AG04450 (cell line): ENCODE measurements at places on chromosomes 3 and 15.

GRCh38 chr15:27977696-27978095, 121.4 kb downstream of the OCA2 start:
- DNase-seq, result no peak

- DNase-seq, result no peak
Measured at GRCh38 chr3:132758740-132759139, 36.5 kb upstream of the NPHP3 start.

GRCh38 chr3:176958560-176958959, 238.7 kb downstream of the TBL1XR1 start:
- no peak for DNase-seq

DNA sequence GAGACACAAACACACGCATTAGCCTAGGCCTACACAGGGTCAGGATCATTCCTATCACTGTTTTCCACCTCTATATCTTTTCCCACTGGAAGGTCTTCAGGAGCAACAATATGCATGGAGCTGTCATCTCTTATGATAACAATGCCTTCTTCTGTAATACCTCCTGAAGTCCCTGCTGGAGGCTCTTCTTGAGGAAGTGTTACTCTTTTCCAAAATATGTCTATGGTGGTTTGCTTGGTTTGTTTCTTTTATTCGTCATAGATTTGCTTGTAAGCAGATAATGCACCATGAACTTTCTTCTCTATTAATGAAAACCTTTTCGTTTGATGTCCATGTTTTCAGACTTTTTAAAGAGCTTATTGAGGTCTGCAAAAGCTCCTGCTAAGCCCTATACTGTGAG, 109.3 kb downstream of the GMPS start:
- no peak for DNase-seq

DNA sequence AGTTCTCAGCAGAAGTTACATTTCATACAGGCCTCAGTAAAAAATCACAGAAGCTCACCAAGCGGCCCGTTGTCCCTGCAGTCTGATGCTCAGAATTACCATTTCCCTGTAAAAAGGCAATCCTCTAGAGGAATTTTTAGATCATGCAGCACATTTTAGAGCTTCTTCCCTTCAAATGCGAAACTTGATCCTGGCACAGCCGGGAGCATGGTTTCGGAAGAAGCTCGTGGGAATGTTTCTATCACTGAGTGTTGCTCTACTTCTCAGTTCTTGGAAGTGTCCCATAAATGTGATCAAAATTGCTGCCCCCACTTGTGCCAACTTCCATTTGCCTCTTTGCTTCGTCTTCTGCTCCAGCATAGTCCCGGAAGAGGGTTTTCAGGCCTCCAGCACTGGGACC, 3.8 kb upstream of the H1-8 start:
- DNase-seq, result no peak

GRCh38 chr3:178525251-178525650, 11.0 kb upstream of the KCNMB2 start:
- no peak for DNase-seq

DNA sequence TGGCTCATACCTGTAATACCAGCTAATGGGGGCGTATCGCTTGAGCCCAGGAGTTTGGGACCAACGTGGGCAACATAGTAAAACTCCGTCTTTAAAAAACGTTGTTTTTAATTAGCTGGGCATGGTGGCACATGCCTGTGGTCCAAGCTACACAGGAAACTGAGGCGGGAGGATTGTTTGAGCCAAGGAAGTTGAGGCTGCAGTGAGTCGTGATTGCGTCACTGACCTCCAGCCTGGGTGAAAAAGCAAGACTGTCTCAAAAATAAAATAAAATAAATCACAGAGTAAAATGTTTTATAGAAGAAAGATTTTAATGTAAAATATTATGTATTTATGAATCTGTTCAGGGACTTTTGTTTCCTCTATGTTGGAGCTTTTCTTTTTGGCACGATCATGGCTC, 15.3 kb upstream of the STRIT1 start:
- DNase-seq, result no peak

- no peak for DNase-seq
Measured at GRCh38 chr15:45704329-45705249, 69.8 kb downstream of the SQOR start.

DNA sequence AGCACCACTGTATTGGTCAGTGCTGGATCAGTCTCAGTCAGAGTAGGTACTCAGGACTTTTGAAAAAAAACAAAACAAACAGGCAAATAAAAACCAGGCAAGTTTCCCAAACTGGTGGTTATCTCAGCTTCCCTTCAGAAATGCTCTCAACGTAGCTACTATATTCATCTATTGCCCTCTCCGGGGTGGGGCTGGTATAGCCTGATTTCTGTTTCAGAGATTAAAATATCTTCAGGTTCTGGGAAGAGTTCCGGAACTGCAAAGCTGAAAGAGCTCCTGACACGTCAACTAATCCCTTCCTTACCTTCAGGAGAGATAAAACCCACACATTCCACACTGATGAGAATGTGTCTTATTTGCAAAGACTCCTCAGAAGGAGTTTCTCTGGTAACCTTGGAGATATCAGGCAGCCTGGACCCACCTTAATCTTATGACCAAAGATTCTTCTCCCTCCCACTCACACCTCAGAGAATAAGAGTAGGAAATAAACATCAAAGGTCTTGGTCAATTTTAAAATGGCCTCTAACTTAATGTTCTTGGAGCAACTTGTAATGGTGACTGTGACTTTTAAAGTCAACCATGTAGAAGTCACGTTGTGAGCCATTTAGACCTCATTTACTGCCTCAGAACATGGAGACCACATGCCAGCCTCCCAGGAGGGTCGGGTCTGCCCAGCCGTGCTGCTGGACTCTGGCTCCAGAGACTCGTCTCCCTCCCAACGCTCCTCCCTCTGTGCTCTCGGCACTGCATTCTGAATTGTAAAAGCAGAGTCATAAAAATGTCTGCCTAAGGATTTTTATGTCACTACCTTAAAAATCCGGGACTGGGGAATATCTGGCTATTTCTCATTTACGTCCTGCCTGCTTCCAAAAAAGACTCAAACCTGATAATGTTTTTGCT, 53.8 kb downstream of the CDCP1 start:
- no peak for DNase-seq

GRCh38 chr3:194051366-194052149, 84.4 kb upstream of the HES1 start:
- DNase-seq, result no peak

DNA sequence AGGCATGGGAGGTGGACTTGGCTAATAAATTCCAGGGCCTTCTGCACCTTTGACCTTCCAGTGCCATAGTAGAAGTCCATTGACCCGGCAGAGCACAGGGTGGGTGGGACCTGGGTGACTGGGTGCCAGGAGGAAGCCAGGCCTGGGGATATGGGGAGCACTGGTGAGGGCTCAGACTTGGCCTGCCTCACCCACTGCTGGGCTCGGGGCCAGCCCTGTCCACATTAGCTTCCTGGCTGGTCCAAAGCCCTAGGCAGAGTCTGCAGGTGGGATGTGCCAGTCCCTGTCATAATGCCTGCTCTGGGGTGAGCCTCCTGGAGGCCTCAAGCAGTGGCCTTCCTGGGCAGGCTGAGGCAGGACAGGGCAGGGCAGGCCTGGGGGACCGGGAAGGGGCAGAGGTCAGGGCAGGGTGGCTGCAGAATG, 38.1 kb upstream of the CHRNB4 start:
- DNase-seq, result no peak

DNA sequence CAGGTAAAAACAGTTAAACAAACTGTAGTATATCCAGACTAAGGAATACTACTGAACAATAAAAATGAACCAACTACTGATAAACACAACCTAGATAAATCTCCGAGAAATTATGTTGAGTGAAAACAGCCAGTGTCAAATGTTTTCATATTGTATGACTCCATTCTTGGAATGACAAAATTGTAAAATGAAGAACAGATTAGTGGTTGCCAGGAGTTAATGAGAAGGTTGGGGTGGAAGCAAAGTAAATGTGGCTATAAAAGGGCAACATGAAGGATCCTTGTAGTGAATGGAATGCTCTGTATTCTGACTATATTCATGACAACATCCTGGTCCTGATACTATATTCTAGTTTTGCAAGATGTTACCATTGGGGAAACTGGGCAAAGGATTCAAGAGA, 27.5 kb upstream of the ACKR4 start:
- no peak for DNase-seq

DNA sequence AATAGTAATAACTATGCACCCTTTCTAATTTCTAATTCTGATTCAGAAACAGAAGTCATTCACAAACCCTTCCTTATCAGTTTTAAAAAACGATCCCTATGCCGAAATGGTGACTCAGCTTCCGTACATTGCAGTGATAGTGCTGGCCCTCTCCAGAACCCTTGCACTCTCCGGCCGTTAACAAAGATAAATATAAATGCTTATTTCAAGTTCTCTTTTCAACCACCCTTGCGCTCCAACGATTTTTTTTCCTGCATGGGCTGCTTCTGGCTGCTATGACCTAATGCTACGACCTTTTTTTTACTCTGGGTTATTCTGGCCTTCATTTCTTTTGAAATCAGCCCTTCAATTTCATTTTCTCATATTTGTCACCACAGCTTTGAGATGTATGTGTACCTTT, 646.2 kb downstream of the NTRK3 start:
- no peak for DNase-seq

DNA sequence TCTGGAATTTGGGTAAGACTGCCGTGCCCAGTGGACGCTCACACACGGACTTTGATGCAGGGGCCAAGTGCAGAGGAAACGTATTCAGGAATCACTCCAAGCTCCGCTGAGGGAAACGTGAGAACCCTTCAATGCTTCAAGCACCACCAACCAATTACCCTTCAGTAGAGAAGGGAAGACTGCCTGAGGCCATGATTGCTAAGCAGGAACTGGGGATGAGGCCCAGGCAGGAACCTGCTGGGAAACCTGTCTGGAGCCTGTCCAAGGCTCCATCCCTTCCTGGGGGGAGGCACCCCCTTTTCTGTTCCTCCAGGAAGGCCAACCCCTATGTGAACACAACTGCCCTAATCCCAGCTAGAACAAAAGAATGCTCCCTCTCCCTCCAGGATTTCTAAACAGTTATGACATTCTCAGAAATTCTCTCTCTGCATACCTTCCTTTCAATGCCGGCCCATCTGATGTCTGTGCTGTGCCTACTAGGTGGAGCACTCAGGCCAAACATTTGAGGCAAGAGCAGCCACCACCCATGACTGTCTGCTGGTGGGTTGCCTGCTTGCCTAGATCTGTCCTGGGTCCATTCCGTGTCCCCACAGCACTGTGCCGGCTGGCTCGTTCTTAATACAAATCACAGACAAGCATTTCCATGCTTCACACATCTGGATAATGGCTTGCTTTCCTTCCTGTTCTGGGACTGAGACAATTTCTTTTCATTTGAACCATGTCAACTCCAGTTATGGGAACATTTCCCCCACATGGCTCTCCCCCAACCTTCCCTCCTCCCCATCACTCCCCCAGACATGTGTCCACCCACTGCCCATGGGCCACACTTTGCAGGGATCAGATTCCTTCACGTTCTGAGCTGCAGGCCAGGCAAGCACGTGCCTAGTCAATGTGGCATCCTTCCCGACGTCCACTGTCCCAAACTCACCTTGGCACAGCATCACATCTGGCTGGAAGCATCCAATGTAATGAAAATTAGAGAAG, 149.4 kb downstream of the ADAMTS17 start:
- no peak for DNase-seq

GRCh38 chr3:94927175-94927574, 864.3 kb downstream of the NSUN3 start:
- DNase-seq, result no peak

DNA sequence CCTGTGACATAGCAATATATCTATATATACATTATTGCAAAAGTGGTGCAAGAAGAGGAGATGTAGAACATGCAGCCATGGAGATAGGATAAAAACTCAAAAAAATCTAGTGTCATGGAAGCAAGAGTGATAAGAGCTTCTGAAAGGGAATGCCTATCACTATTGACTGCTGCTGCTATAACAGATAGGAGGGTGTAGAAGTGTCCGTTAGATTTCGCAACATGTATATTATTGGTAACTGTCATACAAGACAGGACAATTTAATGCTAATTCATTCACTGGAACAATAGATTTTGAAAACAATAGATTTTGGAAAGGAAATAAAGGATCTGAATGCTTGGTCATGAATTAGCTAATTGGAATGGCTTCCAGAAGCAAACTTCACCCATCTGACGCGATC, 224.5 kb downstream of the ZNF385D start:
- no peak for DNase-seq

DNA sequence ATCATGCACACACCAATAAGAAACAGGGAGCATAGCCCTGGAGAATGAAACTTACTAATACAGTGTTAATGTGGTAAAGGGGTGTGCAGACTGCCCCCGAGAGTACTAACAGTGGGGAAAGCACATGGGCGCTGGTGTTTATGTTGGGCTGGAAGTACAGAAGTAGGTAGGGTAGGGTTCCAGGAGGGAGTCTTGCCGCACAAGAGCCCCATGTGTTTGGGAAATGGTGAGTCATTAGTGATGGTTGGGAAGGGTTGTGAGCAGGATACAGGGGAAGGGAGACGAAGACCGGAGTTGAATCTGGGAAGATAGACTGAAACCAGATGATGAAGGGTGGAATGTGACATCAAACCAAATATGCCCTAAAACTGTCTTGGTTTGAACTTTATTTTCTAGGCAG, 117.1 kb downstream of the THSD4 start:
- DNase-seq, result no peak

GRCh38 chr3:52810923-52811322, 16.3 kb downstream of the ITIH3 start:
- no peak for DNase-seq
